ENCODE measurements at places on chromosomes 12 and 14.

DNA sequence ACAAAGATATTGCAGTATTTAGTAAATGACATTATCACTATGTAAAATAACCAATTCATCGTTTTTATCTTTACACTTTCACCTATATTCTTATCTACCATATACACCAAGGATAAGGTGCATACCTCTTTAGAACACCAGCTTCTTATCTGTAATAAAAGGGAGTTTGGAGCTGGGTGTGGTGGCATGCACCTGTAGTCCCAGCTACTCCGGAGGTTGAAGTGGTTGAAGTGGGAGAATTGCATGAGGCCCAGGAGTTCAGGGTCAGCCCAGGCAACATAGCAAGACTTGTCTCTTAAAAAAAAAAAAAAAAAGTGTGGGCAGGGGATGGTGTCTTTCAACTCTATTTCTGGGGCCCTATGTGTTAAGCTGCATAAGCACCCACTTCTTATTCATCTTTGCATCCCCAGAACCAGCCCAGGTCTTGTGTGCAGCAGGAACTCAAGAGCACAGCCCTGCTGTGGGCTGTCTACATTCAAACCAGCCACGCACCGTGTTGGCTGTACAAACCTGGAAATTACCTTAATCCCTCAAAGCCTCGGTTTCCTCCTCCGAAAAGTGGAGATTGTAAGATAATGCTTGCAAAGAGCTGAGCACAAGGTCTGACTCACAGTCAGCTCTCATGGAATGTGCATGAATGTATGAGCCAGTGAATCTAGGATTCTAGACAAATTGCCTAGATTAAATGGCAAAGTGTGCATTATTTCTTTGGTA is 256.6 kb upstream of the FOXN3 start:
- no peak for DNase-seq

GRCh38 chr14:99699861-99700260 is 15.8 kb downstream of the CYP46A1 start:
- no peak for DNase-seq

GRCh38 chr12:72753571-72753970 is 481.4 kb downstream of the TRHDE start:
- DNase-seq, result no peak

GRCh38 chr12:114403690-114404066 is 2.3 kb downstream of the TBX5 start:
- no peak for DNase-seq

GRCh38 chr12:113077859-113078255 is 21.3 kb downstream of the DTX1 start:
- DNase-seq, result no peak

DNA sequence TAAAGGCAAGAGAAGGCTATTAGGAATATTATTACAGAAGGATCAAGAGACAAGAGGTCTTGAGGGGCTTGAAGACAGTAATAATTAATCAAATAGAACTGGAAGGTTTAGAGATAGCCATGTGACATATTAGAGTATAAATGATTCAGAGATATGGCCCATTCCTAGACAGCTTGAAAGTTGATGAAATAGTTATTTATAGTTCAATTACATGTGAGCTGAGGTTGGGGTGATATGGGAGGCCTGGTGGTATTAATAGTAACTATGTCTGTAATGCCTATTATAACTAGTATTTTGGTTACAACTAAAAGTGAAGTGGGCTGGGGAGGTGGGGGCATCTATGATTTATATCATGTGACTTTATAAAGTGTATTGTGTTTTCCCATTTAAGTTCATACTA is 14.1 kb upstream of the MIS18BP1 start:
- no peak for DNase-seq

DNA sequence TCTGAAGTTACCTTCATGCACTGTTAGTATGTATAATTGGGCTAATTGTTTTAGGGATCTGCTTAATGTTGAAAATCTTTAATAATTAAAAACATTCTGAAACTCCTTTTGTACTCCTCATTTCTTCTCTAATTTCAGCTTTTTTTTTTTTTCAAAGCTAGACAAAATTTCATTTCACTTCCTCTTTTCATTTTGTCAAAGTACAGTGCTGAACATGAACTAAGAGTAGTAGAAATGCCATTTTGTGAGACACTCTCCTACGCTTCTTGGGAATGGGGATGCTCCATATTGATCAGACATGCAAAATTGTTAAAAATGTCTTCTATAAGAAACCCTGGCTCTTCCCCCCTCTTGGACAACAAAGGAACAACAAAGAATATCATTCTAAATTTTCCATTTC is 1.7 kb downstream of the ABCD2 start:
- no peak for DNase-seq

Data from hematopoietic multipotent progenitor cell (in vitro differentiated cells).